ENCODE measurements at places on chromosomes 6 and 20. TPM values are rescaled to one million over a fixed set of nuclear protein-coding genes. Genes with fewer than 3 reads are reported as not detected.
A peak's percentile ranks its signal among the peaks of the same experiment; 100 is the strongest.

The LGSN gene
- 0.06 TPM for polyA plus RNA-seq

The COL11A2 gene
- not detected for polyA plus RNA-seq

- no peak for DNase-seq
These were observed 612.3 kb downstream of the UTRN start for GRCh38 chr6:144897441-144897921.

- peak; percentile 53 for DNase-seq
These were observed 110.7 kb upstream of the PHACTR1 start for GRCh38 chr6:12605888-12606345.

GRCh38 chr20:58496429-58496769, 18.8 kb downstream of the APCDD1L start:
- no peak for DNase-seq

All from stomach (tissue), 19 donors.